ENCODE measurements at places on chromosomes 16 and 17.

DNA sequence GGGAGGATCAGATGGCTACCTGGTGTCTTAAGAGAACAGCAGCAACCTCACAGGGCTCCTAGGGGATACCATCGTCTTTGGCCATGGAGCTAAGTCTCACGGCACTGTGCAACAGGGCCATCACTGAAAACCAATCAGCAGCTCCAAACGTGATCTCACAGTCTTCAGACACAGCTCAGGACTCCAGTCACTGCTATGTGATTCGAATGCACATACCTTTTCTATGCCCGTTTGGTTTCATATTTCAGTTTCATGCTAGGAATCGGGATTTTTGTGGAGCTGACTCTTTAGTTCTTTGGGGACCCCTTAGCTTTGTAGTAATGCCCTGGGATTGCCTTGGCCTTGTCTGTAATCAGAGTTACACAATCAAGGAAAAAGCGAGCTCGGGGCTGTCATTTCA is 162.8 kb upstream of the CDH11 start:
- DNase-seq, result no peak

- peak; percentile 4 for DNase-seq
Measured at GRCh38 chr17:34584805-34585416, 5.5 kb downstream of the TMEM132E start.

GRCh38 chr17:17809531-17810083 is 27.2 kb downstream of the SREBF1 start:
- no peak for DNase-seq

DNA sequence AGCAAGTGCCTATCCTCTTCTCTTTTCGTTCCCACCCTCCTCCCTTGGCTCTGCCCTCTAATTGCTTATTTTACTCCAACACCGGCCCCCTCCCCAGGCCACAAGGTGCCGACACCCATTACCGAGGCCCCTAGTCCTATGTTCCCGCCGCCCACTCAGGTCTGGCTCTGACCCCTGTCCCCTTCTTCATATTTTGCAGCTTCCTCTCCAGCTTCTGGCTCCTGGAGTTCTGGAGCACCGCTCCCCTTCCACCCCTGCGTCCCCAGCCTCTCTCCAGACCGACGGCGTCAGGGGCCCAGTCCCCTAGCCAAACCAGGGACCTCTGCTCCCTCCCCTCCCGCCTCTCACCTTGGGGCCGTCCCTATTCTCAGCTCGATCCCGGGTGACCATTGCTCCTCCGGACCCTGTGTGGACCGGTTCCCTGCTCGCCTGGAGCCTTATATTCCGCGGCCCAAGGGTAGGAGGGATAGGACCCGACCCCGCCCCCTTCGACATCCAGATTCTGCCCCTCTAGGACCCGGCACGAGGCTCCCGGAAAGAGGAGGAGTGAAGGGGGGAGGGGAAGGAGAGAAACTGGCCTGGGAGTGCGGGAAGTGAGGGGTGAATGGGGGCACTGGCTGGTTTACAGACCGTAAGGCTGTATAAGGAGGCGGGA is at the start of gene HES7:
TSS of gene HES7 (minus strand) at position 412 of the 655 bp plus-strand sequence. CDS start at position 390, 22 bp downstream.
- no peak for DNase-seq

DNA sequence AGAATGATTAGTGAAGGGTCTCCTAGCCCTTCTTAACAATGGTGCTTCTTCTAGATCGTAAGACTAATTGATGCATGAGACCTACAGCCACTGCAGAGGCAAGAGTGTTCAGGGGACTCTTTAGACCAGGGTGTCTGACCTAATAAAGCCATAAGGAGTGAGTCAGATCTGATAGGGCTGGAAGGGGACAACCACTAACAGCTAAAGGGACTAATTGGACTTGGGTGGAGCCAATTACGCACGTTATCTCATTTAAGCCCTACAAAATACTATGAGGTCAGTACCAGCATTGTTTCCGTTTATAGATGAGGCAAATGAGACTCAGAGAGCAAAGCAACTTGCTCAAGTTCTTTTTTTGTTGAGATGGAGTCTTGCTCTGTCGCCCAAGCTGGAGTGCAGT is 14.5 kb upstream of the RNF222 start:
- DNase-seq, result no peak

DNA sequence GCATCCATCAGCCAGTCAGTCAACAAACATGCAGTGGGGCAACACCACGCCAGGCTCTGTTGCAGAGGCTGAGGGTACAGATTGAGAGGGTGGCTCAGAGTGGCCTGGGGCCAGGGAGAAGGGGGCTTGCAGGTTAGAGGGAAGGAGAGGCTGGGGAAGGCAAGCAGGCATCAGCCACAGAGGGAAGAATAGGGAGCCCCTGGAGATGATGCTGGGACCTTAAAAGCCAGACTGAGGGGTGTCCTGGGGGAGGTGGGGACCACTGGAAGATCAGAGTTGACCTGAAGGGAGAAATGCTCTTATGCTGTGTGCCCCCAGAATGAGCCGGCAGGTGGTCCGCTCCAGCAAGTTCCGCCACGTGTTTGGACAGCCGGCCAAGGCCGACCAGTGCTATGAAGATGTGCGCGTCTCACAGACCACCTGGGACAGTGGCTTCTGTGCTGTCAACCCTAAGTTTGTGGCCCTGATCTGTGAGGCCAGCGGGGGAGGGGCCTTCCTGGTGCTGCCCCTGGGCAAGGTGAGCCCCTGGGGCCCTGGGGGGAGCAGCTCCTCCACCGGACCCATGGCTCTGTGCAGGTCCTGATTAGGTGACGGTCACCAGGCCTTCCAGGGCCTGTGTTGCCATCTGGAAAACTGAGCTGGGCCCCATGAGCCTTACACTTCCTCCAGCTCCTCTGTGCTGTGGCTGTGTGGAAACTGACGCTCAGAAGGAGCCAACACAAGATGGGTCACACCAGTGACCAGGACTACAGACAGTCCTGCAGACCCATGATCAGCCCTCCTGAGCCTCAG is 1.7 kb downstream of the CORO1A start:
- DNase-seq, result no peak

DNA sequence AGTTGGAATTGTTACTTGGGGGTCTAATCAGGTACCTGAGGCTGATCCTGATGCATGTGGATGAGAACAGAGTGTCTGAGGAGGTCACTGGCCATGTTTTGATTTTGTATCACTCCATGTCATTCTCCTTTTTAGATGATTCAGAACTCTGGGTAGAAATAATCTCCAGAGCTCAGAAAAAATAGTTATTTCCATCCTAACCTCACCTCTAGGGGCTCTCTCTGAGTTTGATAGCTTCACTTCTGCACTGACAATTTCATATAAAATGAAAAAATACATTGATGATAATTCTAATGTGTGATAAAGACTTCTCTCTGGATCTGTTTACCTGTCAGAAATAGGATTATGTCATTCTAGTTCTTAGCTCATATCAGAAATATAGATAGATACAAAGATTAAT is 6.2 kb upstream of the KRT12 start:
- DNase-seq, result no peak

GRCh38 chr17:18850679-18851078 is 7.3 kb upstream of the PRPSAP2 start:
- DNase-seq, result no peak

DNA sequence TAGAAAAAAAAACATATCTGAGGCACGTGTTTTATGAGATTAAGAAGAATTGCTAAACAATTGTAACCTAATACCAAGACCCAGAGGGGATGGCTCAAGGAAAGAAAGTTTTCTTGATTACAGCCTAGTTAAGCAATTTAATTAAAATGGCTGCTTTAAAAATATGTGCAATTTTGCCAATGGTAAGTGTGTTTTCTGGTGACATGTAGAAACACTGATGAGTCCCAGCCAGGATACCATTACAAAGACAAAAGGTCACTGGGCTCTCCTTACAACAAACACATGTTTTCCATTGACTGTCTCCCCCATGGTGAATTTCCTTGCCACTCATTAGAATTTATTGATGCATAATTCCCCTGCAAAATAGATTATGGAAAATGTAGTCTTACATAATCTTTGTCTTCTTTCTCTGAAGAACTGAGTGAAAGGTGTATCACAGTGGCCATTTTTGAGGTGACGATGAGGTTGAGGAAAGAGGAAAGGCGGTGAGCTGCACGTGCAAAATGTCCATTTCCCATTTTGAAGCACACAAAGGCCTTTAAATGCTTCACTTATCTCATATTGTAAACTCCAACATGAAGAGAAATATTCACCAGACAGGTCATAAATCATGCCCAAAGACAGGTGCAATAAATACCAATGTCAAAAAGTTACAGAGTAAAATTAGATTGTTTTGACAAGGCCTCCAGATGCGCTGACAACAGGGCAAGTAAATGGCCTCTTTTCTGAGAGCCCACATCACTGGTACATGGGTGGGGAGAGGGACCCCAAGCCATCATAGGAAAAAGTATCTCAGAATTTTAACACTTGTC is 696.9 kb downstream of the KCNJ2 start:
- DNase-seq, result no peak

GRCh38 chr16:8741636-8742035 is 55.8 kb downstream of the TMEM186 start:
- DNase-seq, result no peak

- DNase-seq, result no peak
Measured at GRCh38 chr16:84331998-84332780, 36.1 kb upstream of the ATP2C2 start.

DNA sequence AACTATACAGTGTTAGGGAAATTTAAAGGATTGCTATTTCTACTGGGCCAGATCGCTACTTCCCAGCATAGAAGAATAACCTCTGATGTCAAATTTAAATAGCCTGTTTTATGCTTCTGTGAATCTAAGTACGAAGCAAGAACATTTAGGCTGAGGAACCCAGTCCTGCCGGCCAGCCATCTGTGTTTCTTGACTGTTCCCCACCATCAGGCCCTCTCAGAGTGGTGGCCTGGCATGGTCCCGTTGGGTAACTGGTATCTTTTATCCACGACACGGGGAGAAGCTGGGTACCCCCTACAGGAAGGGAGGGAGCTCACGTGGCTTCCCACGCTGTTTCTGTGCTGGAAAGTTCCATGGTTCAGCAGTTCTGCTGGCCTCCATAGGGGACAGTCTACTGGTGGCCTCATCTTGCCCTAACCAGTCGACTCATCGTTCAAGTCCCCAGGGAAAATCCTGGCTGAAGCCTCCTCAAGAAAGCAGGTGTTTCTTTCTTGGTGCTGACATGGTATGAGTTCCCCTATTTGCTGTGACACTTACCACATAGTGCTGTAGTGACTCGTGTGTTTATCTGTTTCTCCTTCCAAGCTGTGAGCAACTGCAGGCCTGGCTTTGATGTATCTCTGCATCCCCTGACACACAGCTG is 201.7 kb upstream of the NLRP1 start:
- DNase-seq, result no peak

DNA sequence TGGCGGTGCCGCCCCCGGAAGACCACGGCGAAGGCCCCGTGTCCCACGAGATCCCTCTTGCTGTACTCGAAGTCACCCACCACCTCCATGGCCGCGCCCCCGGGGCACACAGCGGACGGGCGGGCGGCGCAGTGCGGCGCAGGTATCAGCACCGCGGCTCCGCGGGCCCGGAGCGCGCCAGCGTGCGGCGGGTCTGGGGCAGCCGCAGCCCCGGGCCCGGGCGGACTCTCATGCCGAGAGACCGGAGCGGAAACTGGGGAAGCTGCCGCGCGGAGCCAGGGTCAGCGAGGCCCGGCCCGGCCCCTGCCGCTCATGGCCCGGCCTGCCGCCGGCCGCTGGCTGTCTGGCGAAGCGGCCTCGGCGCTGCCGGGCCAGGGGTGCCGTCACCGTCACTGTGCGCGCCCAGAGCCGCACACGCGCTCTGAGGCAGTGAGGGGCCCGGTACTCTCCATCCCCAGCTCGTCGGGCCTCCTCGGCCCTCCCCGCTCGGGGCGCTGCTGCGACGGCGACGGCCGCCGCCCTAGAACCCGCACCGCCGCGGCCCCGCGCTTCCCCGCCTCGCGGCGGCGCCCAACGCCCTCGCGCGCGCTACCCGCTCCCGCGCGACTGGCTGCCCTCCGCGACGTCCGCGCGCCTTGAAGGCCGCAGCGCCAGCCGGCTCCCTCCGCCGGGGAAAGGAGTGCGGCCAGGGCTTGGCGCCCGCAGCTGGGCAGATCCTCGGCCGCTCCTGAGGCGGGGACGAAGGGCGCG is at the start of gene ULK2:
TSS of gene ULK2 (minus strand) at position 608 of the 750 bp plus-strand sequence. CDS start at position 89, 519 bp downstream.
- DNase-seq, result peak; percentile 27

DNA sequence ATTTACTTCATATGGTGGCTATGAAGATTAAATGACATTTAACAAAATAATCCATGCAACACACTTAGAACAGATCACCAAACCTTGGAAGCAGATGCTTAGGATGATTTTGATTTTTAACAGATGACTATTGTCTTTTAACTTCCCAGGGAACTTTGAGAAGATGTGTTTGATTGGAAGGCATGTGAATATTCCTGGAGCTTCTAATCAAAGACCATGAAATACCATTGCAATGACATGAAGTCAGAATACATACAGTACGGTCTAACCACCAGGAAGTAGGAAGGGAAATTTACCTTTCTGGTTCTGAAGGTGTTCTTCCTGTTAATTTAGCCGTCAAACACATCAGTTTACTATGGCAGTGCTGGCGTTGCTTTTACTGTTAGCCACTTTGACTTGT is 414.9 kb downstream of the TMEM114 start:
- DNase-seq, result no peak

GRCh38 chr16:2516391-2517240 is 2.9 kb downstream of the ATP6V0C start:
- DNase-seq, result no peak

DNA sequence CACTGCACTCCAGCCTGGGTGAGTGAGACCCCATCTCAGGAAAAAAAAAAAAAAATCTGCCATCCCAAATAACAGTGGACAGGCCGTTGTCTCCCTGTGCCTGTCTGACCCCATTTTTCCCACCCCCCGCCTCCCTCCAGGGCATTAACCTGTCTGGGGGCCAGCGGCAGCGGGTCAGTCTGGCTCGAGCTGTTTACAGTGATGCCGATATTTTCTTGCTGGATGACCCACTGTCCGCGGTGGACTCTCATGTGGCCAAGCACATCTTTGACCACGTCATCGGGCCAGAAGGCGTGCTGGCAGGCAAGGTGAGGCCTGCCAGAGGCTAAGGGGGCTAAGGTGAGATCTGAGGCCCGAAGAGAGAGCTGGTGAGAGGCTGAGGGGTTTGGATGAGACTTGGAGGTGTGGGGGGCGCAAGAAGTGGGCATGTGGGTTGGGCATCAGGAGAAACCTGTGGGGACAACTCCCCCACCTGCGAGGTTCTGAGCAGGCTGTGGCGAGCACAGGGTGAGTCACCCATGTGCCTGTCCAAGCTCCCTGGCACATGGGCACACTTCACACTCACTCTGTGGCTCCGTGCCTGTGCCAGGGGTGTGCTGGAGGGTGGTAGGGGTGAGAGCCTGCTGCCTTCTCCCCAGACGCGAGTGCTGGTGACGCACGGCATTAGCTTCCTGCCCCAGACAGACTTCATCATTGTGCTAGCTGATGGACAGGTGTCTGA is 34.7 kb downstream of the ANKRD40 start:
- no peak for DNase-seq

DNA sequence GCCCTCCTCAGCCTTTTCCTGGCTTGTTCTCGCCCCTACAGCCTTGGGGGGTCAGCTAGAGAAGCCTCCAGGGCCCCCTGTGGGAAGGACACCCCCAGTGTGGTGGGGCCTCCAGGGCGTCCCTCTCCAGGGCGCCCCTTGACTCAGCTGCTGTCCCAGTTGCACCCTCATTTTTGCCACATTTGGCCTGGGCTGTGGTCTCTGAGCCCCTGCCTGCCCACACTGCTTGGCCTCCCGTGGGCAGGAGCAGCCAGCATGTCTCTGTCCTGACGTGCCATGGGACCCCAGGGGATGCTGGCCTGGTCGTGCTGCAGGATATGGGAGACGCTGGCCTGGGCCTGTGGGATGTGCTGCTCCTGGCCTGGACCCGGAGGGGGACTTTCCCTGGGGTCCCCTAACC is 5.0 kb downstream of the CHTF18 start:
- no peak for DNase-seq
